Hippocampal formation (tissue), 2 donors: ENCODE measurements at places on chromosomes 1 and 21.

GRCh38 chr1:7389201-7389905, 381.7 kb upstream of the VAMP3 start:
- no peak for DNase-seq

DNA sequence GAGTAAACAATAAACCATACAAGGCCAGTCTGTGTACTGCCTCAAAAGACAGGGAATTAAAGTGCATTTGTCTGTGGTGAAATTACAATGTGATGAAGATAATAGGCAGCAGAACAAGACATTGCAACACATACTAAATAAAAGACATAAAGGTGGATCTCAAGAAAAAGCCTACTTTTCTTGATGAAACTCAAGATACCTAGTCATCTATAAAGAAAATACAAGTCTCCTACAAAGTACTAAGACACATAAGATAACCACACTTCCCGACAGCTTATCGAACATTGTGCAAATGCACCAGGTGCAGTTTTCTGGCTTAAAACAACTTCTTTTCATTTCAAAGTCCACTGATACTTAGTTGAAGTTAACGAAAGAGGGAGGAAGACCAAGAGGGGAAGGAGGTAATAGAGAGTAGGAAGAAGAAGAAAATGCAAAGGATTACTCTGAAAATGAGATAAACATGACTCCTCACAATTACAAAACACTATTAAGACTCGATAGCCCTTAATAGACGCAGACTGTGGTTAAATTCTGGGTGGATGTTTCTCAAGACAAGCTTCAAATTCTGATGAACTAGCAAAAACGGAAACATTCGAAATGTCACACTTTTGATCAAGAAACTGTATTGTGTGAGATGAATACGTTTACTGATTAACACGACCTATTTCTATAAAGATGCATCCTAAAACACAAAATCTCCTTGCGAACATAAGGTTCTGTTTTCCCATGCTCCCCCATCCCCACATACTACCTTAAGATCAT, 2.0 kb downstream of the HNRNPR start:
- no peak for DNase-seq

DNA sequence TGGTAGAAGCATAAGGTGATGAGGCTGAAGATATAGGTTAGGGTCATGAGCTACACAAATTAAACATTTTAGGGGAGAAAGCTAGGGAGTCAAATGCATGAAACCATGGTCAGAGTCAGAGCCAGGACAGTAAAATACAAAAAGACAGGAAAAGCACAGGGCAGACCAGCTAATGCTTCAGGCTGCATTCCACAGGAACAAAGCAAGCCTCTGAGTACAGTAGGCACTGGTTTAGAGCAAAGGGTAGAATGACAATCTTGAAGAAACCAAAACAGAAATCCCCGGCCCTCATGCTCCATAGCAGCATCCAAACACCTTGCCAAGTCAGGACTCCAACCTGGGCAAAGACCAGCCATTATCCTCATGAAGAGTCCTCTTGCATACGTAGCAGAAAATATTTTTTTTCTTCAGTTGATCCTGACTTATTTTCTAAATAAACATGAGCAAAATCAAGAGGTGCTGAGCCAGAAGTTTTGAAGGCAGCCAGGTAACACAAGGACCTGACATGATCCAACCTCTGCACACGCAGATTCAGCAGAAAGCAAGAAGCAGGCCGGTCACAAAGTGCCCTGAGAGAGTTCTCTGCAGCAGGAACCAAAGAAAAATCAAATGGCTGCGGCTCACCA, 273.1 kb downstream of the TTLL7 start:
- no peak for DNase-seq

- no peak for DNase-seq
Measured at GRCh38 chr1:37051346-37051745, 17.0 kb upstream of the GRIK3 start.

DNA sequence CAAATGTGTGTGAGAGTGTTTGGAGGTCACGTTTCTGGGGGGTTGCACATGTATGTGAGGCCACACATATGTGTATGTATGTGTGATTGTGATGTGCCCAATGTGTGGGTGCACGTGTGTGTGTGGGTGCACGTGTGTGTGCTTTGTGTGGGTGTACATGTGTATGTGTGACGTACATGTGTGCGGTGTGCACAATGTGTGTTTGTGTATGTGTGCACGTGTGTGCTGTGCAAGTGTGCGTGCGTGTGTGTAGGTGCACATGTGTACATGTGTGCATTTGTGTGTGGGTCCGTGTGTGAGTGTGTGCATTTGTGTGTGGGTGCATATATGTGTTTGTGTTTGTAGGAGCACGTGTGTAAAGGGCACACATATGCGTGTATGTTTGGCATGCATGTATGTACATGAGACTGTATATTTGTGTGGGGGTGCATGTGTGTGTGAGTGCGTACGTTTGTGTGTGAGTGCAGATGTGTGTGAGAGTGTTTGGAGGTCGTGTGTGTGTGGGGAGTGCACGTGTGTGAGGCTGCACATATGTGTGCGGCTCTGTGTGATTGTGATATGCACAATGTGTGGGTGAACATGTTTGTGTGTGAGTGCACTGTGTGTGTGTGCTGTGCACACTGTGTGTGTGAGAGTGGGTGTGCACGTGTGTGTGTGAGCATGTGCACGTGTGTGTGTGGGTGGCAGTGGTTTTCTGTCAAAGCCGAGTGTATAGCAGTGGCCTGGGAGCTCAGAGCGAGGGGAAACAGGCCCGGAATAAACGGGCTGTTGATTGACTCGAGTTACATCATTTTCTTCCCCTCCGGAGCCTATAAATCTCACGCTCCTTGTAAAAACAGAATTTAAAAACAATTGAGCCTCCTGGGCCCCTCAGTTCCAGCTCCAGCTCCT, 132.7 kb upstream of the ARHGEF16 start:
- DNase-seq: no peak

GRCh38 chr1:51344602-51345299, 14.4 kb upstream of the TTC39A start:
- no peak for DNase-seq

DNA sequence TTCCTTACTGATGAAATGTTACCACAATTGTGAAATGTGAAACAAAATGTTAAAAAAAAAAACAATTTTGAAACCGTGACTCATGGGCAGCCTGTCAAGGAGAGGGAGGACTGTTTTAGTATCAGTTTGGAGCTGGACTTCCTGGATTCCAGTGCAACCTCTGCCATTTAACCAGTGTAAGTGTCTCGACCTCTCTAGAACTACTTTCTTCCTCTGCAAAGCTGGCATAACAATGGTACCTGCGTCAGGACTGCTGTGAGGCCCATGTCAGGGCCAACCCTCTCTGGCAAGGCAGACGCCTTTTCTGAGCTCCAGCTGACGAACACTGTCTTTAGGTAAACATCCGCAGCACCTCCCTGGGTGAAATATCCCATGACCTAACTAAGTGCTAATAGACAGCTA, 20.9 kb downstream of the URB1 start:
- DNase-seq: no peak

- no peak for DNase-seq
Measured at GRCh38 chr1:65230731-65231481, 78.4 kb upstream of the DNAJC6 start.

DNA sequence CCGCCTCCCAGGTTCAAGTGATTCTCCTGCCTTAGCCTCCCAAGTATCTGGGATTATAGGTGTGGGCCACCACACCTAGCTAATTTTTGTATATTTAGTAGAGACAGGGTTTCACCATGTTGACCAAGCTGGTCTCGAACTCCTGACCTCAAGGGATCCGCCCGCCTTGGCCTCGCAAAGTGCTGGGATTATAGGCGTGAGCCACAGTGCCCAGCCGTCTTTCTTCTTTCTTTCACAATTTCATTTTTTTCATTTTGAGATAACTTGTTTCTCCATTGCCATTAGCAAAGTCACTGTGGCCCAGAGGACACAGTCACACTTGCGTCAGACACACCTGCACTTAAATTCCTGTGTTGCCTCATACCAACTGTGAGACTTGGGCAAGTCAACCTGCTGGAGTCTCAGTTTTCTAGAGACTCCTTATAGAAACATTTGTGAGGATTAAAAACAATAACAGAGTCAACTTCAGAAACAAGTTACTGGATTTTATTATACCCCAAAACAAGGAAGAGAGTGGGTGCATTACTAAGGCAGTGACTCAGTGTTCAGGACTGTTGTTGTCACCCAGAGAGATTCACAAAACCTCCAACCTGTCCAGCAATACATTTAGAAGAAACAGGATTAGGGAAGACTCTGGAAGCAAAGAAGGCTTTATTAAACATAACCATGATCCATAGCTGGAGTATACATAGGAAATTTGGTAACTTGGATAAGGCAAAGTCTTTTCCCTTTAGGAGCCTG, 2.6 kb downstream of the TEDDM1 start:
- DNase-seq: no peak

DNA sequence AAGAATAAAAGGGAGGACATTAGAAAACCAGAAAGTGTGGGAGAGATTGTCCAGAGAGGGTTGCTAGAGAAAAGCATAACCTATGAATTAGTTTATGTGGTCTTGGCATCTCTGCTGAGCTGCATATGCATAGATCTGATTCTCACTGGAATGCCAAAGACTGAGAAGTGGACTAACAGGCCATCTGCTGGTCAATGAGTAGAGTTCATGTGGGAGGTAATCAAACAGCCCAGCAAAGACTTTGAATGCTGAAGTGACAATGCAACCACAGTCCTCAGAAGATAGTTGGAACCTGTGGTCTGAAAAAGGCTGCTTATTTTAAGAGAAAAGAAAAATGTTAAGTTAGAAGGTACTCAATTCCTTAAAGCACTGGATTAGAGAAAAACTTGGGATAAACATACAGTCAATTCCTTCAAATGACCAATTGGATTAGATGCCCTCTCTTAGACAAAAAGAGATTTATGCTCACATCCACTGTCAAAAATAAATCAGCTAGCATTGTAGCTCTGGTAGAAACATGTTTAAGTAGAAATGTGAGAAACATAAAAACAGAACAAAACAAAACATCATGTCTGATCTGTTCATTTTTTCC, 382.8 kb downstream of the AMY1C start:
- no peak for DNase-seq

DNA sequence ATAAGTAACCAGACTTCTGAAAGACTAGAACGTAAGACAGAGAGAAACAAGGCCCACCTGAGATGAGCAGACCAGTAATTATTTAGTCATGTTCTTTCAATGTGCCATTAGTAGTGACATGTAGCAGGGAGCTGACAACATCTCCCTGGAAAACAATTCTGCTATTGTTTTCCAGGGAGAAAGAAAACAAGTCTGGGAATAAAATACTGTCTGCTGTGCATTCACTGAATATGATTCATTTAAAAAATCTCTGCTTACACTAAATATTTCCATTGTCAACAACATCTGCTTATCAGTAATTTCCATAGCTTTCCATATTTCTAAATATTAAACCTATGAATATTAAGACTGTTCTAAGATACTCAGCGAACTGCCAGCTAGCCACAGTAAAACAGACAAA, 80.0 kb downstream of the VCAM1 start:
- no peak for DNase-seq

DNA sequence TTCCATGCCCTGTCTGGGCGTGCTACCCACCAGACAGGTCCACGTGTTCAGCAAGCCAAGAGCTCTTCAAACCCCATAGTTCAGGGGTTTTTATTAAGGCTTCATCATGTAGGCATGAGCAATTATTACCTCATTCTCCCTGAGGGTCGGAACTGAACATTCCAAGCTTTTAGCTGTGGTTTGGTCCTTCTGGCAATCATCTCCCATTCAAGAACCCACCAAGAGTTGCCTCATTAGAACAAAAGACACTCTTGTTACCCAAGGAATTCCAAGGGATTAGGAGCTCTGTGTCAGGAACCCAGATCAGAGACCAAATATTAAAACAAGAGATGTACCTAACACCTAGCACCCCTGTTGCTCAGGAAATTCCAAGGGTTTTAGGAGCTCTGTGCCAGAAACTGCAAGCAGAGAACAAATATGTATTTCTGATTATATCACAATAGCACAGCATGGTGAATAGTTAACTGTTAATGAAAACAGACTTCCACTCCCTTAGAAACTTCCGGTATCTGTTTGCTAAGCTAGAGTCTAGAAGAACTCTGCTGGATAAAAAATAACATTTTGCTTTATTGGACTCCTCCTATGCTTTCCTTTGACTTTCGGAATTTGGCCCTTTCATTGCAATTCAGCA, 201.2 kb upstream of the L1TD1 start:
- no peak for DNase-seq

DNA sequence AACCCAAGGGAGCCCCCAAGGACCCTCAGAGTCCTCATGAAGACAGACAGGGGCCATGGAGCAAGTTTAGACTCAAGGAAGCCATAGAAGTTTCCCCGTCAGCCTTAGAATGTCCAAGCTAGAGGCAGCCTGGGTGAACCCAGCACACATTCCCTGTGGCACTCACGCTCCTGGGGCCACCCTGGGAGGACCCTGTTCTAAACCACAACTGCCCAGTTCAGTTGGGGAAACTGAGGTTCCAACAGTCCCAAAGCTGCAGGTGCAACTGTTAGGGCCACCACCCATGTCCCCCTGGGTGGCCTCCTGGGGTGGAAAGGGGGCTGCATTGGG, 9.3 kb downstream of the WNT3A start:
- no peak for DNase-seq

- DNase-seq: no peak
Measured at GRCh38 chr1:180907313-180908055, 5.2 kb upstream of the KIAA1614 start.

- DNase-seq: no peak
Measured at GRCh38 chr1:175158170-175158591, 34.4 kb downstream of the KIAA0040 start.

DNA sequence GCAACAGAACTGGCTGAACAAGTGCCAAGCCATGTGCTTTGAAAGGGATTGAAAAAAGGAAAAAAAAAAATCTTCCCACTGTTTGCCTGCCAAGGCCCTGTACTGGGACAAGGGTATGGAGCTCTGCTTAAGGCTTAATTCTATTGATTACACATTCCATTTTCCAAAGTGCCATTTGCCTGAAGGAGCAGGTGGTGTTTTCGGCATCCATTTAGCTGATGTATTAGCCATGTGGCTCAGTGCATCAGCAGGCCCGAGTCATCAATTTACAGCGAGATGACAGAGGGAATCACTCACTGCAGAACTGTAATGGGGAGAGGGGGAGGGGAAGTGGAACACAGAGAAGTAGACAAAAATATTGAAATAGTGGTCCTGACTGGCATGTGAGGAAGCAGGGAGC, 144.2 kb upstream of the BEND5 start:
- peak; percentile 9 for DNase-seq

- peak; percentile 14 for DNase-seq
Measured at GRCh38 chr1:183590244-183591191, at the start of gene NCF2. TSS of gene NCF2 (minus strand) at chr1:183590459. CDS start at chr1:183590329, 130 bp downstream.

- no peak for DNase-seq
Measured at GRCh38 chr1:59833991-59834390, 19.2 kb downstream of the HOOK1 start.

DNA sequence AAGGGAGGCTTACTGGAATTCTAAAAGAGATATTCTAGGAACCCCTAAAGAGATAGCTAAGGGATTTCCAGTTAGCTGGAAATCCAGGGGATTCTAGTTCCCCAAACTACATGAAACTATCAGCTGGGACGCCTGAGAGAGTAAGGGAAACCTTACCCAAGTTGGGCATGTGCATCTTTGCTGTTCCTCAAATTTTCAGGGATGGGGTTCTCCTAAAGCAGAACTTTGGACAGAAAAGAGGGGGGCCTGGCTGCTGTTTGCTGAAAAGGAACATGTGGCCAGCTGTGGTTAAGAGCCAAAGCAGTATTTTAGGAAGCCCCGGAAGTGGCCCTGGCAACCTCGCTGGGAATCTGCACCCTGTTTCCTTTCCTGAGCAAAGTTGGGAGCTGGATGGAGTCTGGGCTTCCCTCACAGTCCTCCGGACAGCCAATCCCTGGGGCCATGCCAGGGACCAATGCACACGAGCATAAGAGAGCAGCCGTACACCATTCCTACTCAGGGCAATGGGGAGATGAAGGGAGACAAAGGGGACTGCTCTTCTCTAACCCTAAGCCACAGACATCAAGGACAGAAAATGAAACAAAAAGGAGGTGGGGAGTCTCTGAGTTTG, 154.3 kb downstream of the PLXNA2 start:
- no peak for DNase-seq
